ENCODE measurements at places on chromosomes 5 and 9.

GRCh38 chr5:140242099-140242498 is 60.8 kb downstream of the PFDN1 start:
- no peaks in the 10 kb centered on the region for H3K27me3 ChIP-seq
- H3K4me3 ChIP-seq, result no peak overlapping the region
- peaks cover 26% of the 10 kb centered on the region for H3K4me1 ChIP-seq
- peak; percentile 70 for DNase-seq

- H3K27ac ChIP-seq, result peak overlapping the region; percentile 90
- peaks cover 4% of the 10 kb centered on the region for H3K36me3 ChIP-seq
- DNase-seq, result peak; percentile 70
- H3K4me3 ChIP-seq, result peak overlapping the region; percentile 21
- H3K27me3 ChIP-seq, result no peaks in the 10 kb centered on the region
These were observed 69.1 kb downstream of the GPR21 start for GRCh38 chr9:123102375-123103113.

GRCh38 chr9:110659891-110660541 is 8.6 kb upstream of the MUSK start:
- no peaks in the 10 kb centered on the region for H3K36me3 ChIP-seq
- H3K4me3 ChIP-seq, result no peak overlapping the region
- H3K4me1 ChIP-seq, result no peaks in the 10 kb centered on the region
- H3K27me3 ChIP-seq, result no peaks in the 10 kb centered on the region
- DNase-seq, result no peak

- H3K4me3 ChIP-seq, result no peak overlapping the region
- DNase-seq, result no peak
- H3K4me1 ChIP-seq, result no peaks in the 10 kb centered on the region
- no peaks in the 10 kb centered on the region for H3K27me3 ChIP-seq
- H3K27ac ChIP-seq, result no peak overlapping the region
These were observed 21.5 kb upstream of the MYO10 start for GRCh38 chr5:16957304-16958196.

GRCh38 chr9:87622923-87623322 is 103.0 kb upstream of the CTSL start:
- H3K27ac ChIP-seq, result no peak overlapping the region
- H3K27me3 ChIP-seq, result no peaks in the 10 kb centered on the region
- DNase-seq, result no peak
- 0 out of 2 replicates have a peak, but pooled peaks cover 5% of the 10 kb centered on the region for H3K4me1 ChIP-seq

DNA sequence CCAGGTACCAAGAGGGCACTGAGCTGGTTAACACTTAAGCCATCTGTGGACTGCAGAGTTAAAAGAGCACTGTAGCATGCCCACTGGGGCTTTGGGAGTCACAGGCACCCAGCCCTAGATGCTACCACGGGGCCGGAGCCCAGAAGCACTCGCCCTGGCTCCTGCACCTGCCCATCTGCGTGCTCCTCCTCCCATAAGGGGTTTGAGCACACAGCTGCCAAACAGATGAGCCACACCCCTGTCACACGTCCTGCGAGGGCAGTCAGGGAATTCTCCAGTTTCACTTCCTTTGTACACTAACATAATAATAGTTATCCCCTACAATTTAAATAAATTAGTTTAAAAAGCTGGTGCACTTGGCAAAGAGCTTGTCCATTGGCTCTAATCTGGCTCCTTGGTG is 4.5 kb upstream of the PCA3 start:
- H3K27ac ChIP-seq, result no peak overlapping the region
- H3K36me3 ChIP-seq, result no peaks in the 10 kb centered on the region
- peaks cover 7% of the 10 kb centered on the region for H3K4me1 ChIP-seq
- H3K27me3 ChIP-seq, result no peaks in the 10 kb centered on the region
- no peak overlapping the region for H3K4me3 ChIP-seq
- no peak for DNase-seq

DNA sequence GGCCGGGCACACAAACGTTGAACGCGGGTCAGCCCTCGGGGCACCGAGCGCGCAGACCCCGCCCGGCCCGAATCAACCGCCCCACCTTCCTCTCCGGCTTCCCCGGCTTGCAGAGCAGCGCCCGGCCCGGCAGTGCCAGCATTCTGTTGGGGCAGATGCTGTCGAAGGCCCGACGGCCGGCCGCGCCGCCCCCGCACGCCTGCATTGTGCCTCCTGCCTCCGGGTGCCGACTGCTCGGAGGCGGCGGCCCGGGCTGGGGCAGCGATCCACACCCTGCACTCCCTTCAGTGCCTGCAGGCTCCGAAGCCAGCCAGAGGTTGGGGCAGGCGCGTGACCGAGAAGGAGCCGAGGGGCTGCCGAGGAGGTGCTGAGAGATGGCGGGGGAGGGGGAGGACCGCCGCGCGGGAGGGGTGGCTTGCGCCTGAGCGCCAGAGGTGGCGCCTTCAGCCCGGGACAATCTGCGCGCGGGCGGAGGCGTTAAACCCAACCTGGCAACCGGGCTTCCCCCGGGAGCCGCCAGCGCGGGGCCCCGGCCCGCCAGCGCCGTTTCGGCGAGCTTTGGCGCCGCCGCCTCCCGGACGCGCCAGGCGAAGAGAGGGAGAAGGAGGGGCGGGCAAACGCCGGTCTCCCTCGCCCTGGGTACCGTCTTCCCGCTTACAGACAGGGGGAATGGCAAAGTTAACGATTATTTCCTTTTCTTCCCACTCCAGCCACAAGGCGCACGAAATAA is at the start of gene MCIDAS:
Gene MCIDAS (minus strand): TSS at position 382 of the 730 bp plus-strand sequence. CDS start 177 bp downstream, at position 205.
- peaks cover 100% of the 10 kb centered on the region for H3K27me3 ChIP-seq
- peak within 1 kb of the TSS; percentile 66 for H3K4me3 ChIP-seq
- H3K27ac ChIP-seq, result no peak within 1 kb of the TSS
- DNase-seq, result peak; percentile 89

- no peaks in the 10 kb centered on the region for H3K36me3 ChIP-seq
- H3K27ac ChIP-seq, result no peak overlapping the region
- no peak for DNase-seq
These were observed 46.6 kb upstream of the C5orf58 start for GRCh38 chr5:170186156-170186555.

DNA sequence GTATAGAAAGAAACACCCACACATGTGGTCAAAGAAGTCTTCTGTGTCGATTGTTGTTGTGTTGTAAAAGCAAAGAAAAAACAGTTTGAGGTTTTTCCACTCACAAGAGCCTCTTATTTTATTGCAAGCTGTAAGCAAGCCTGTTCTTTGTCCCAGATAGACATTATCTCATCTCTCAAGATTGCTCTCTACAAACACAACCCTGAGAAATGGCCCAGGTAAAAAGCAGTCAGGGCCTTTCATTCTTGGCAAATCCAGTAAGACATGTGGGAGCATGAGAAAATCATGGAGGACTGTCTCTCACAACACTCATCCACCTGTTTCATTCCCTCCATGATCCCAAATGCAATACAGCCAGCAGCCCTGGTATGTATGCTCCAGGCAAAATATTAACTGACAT is 286.6 kb upstream of the POU5F2 start:
- no peaks in the 10 kb centered on the region for H3K36me3 ChIP-seq
- H3K4me3 ChIP-seq, result no peak overlapping the region
- no peak for DNase-seq
- no peaks in the 10 kb centered on the region for H3K4me1 ChIP-seq
- no peak overlapping the region for H3K27ac ChIP-seq

- no peak for DNase-seq
- peaks cover 34% of the 10 kb centered on the region for H3K27me3 ChIP-seq
- no peak overlapping the region for H3K27ac ChIP-seq
- no peaks in the 10 kb centered on the region for H3K36me3 ChIP-seq
- H3K4me1 ChIP-seq, result no peaks in the 10 kb centered on the region
- no peak overlapping the region for H3K4me3 ChIP-seq
These were observed 1.6 kb downstream of the SPACA9 start for GRCh38 chr9:132880324-132880661.

GRCh38 chr9:94976077-94976476 is 249.6 kb downstream of the AOPEP start:
- peaks cover 8% of the 10 kb centered on the region for H3K4me1 ChIP-seq
- no peaks in the 10 kb centered on the region for H3K36me3 ChIP-seq
- no peaks in the 10 kb centered on the region for H3K27me3 ChIP-seq
- H3K27ac ChIP-seq, result no peak overlapping the region
- no peak overlapping the region for H3K4me3 ChIP-seq

GRCh38 chr9:26650325-26650724 is 242.3 kb downstream of the CAAP1 start:
- H3K4me1 ChIP-seq, result no peaks in the 10 kb centered on the region
- no peaks in the 10 kb centered on the region for H3K27me3 ChIP-seq

- H3K4me1 ChIP-seq, result peaks cover 28% of the 10 kb centered on the region
- no peaks in the 10 kb centered on the region for H3K27me3 ChIP-seq
- no peak overlapping the region for H3K27ac ChIP-seq
- no peak overlapping the region for H3K4me3 ChIP-seq
These were observed 155.6 kb downstream of the TRIM32 start for GRCh38 chr9:116842658-116843057.

- DNase-seq, result no peak
- no peak overlapping the region for H3K4me3 ChIP-seq
- no peak overlapping the region for H3K27ac ChIP-seq
- no peaks in the 10 kb centered on the region for H3K4me1 ChIP-seq
- H3K27me3 ChIP-seq, result no peaks in the 10 kb centered on the region
These were observed 8.9 kb downstream of the CARTPT start for GRCh38 chr5:71727978-71728377.

- no peak overlapping the region for H3K4me3 ChIP-seq
- H3K36me3 ChIP-seq, result no peaks in the 10 kb centered on the region
- peaks cover 3% of the 10 kb centered on the region for H3K4me1 ChIP-seq
- DNase-seq, result peak; percentile 58
These were observed 223.2 kb downstream of the TLR4 start for GRCh38 chr9:117927354-117927753.

Measured in GM23338 (cell line).